ENCODE measurements at places on chromosomes 12 and 14. TPM values are rescaled to one million over a fixed set of nuclear protein-coding genes. Genes with fewer than 3 reads are reported as not detected.

DNA sequence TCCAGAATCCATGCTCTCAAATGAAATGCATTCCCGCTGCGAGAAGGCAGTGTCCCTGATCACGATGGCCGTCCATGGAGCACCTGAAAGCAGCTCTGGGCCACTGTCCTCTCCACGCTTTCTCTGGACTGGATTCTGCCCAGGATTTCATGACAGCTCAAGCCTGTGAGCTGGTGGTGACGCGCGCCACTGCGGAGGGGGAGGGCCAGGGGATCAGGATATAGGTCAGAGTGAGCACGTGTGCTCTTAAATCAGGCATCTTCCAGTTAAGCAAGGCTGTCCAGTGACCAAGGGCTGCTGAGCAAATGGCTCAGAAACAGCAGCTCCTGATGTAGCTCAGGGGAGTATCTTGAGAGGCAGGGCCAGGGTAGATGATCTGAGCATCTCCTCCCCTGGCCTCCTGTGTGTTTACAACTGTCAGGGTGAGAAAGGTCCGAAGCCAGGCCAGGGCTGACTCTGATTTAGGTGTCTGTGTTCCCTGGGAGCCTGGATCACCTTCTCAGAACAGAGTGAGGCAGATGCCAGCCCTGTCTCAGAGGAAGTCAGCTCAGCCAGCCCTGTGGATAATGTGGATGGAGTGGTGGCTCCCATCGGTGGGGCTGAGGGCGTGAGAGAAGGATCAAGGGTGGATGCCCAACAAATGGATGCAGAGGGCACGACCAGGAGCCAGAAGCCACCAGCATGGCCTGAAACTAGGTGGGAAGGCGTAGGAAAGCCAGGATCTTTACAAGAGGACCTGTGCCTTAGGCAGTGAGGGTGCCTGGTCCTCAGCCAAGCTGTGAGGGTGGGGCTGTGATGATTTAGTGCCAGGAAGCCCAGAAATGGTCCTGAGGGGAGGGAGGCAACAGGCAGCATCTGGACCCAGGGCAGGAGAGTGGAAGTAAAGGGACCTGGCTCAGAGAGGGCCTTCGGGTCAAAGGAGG lies 55.3 kb downstream of the ELK3 start:
- DNase-seq = peak; percentile 97

- no peak for DNase-seq
Observed at GRCh38 chr14:77097006-77097699, 905 bp upstream of the CIPC start.

GRCh38 chr14:53619691-53620231 lies 336.9 kb downstream of the BMP4 start:
- DNase-seq = no peak

PRIMA1 gene
- total RNA-seq = not detected

CMA1 gene
- not detected for total RNA-seq

Data from adrenal gland (tissue), 19 donors.